ENCODE measurements at places on chromosomes 6 and 20.

GRCh38 chr6:149452037-149452939, 32.5 kb downstream of the ZC3H12D start:
- DNase-seq: no peak

DNA sequence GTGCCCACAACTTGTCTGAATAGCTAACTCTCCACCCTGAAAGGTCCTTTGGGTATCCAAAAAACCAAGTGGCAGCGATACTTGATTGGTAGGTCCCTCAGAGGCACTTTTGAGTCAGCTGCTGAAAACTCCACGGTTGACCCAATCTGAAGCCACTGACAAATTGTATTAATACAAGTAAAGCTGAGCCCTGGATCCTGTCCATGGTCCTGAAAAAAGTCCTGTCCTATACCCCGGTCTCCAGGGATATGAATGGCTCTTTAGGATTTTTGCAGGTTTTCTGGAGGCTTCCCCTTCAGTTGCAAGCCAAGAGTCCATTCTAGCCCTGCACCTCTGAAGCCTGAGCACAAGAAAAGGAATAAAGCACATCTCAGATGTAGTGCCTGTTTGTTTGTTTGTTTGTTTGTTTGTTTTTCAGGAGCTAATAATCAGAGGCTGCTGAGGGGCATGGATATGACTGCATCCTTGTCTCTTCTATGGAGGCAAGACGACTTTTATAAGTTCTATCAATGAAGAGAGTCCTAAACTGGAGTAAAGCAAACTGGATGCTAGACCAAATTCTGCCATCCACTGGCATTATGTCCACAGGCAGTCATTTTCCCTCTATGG, 1.7 kb upstream of the SLC12A5 start:
- DNase-seq: no peak

GRCh38 chr6:150922137-150922536, 56.6 kb downstream of the MTHFD1L start:
- DNase-seq: no peak

DNA sequence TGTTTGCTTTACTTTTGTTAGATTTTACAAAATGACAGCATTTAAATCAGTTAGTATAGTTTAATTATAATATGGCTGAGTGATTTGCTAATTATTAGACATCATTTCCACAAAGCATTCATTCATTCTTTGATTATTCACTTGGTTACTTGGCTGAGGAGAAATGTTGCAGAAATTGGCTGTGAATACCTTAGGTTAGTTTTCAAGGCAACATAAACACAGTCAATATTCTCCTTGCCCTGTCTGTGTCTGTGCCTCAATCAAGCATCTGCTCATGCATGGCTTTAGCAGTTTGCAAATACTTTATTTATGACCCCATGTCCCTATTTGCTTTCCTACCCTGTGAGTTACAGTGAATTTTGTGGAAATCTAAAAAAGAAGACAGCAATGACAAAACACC, 718.3 kb downstream of the EPM2A start:
- DNase-seq: no peak

GRCh38 chr6:79776076-79776475, 144.9 kb downstream of the SH3BGRL2 start:
- DNase-seq: no peak

GRCh38 chr6:133641104-133641503, 247.8 kb upstream of the TCF21 start:
- DNase-seq: no peak

DNA sequence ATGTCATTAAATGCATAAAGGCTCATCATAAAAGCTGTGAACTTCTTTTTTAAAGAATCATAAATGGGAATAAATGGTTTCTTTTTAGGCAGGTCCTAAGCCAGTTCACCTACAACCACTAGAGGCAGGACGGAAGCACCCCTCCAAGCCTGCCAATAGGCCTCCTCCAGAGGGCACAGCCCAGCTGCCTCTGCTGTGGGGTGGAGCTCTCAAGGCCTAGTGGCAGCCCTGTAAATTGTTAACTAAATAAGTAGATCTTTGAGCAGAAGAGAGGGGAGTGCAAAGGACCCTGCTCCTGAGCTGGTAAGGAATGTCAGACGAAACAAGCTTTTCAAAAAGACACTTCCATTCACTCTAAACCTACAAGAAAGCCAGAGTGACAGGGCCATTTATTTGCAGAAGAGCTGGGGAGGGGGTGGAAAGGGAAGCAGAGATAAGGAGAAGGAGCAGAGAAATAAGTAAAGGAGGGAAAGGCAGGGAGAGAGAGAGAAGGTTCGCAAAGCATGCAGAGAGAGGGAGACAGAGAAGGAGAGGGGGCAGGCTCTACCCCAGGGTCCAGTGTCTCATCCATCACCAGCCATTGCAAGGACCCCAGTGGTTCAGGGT, 18.0 kb upstream of the MAFB start:
- DNase-seq: no peak

GRCh38 chr20:34578025-34578424, 19.5 kb downstream of the MAP1LC3A start:
- DNase-seq: no peak

- DNase-seq: no peak
Observed at GRCh38 chr6:149903938-149904611, 6.2 kb upstream of the RAET1E start.

- no peak for DNase-seq
Observed at GRCh38 chr6:13030396-13030795, 297.9 kb downstream of the TBC1D7 start.

DNA sequence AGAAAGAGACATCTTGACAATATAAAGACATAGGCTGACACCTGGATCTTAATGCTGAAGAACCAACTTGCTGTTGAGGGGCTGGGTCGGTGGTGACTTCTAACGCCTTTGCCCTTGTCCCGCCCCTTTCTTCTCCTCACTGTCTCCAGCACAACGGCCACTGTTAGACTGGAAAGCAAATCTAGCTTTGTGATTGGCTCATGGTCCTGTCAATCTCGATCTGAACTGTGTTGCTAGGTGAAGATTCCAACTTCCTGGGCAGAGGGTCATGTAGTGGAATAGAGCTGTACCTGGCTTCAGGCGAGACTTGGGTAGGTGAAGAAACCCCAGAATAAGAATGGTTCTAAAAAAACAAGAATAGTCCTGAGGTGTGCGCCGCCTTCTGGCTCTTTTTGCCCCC, at the start of gene PGK2:
Gene PGK2 (minus strand): TSS at position 110 of the 400 bp plus-strand sequence. CDS start 98 bp downstream, at position 12.
- DNase-seq: no peak

- DNase-seq: no peak
Observed at GRCh38 chr6:129211626-129212025, 328.7 kb downstream of the LAMA2 start.

DNA sequence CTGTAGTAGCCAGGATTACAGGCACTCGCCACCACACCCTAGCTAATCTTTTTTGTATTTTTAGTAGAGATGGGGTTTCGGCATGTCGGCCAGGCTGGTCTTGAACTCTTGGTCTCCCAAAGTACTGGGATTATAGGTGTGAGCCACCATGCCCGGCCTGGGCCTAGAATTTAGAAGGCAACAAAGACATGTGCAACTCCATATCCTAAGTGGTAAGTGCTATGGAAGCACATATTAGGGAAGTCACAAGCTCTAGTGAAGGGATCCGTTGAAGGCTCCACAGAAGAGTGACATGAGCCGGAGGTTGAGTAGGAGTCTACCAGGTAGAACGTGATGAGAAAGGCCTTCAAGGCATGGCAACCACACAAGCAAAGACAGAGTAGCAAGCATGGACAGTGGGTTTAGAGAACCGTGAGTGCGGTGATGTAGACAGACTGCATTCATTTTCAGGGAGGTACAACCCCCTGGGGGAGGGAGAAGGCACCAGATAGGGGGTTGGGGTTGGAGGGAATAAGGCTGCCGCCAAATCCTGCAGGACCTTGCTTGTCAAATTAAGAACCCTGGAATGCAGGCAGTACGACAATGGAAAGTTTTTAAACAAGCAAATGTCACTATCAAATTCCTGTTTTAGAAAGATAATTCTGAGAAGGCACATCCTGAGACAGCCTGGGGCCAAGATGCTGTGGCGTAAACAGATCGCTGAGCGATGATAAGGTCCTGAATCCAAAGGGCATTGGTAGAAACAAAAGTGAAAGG, 50.2 kb downstream of the ARHGAP18 start:
- DNase-seq: no peak

- DNase-seq: no peak
Observed at GRCh38 chr6:112337209-112337638, 9.9 kb upstream of the RFPL4B start.

- no peak for DNase-seq
Observed at GRCh38 chr20:1467082-1467354, 369 bp upstream of the NSFL1C start.

- no peak for DNase-seq
Observed at GRCh38 chr20:55172310-55173002, 697.1 kb downstream of the DOK5 start.

DNA sequence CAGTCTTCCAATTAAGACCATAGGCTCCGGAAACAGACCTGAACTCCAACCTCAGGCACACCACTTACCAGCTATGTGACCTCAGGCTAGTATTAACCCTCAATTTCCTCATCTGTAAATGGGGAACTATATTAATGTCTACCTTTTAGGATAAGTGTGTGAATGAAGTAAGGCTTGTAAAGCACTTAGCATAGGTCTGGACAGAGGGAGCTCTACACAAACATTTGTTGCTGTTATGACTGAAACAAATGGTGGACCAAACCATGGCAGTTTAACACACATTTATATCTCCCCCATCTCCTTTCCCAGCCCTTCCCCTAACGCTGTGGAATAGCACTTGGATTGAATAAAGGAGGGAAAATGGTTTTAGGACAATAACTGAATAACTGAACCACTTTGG, 48.7 kb downstream of the TSHZ2 start:
- DNase-seq: no peak

DNA sequence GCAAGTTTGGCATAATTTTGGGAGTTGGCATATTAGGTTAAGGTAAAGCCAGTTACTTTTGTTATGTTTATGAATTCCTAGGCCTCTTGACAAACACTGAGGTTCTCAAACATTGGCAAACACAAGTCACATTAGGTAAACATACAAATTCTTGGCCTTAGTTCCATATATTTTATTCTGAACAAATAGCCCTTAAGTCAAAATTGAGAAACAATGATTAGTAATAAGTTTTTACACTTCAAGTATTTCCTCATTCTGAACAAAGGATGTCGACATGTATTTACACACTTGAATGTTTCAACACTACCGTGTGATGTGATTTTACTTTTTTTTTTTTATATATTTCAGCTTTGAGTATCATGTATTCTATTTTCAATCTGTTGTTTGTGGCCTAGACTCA, 3.8 kb upstream of the ECHDC1 start:
- no peak for DNase-seq

GRCh38 chr20:57231161-57231560, 35.3 kb downstream of the BMP7 start:
- no peak for DNase-seq

DNA sequence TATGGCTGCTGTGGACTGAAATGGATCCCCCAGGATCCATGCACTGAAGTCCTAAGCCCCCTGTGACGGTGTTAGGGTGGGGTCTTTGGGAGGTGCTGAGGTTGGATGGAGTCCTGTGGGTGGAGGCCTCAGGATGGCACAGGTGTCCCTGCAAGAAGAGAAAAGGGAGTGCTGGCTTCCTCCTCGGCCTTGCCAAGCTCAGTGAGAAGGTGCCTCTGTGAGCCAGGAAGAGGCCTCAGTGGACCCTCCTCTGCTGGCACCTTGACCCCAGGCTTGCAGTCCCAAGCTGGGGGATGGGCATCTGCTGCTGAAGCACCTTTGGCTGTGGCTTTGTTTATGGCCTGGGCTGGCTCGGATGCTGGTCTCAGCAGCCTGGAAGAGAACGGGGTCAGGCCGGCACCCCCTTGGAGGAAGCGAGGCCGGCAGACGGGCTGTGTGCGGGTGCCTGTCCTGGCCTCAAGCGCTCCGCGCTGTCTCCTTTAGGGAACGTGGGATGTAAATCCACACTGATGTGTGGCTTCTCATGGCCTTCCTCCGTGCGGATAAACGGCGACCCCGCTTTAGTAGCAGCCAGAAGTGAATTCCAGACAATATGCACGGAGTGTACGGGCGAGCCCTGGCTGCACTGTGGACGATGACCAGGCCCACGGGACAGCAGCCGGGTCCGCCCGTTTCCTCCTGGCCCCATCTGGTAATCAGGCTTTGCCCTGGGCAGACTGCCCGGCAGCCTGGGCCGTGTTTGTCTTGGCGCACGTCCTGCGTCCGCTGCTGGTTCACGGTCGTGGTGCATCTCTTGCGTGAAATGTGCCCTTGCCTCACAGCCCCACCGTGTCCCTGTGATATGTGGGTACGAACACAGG, 182.6 kb downstream of the ERMARD start:
- no peak for DNase-seq

- no peak for DNase-seq
Observed at GRCh38 chr20:51553897-51554486, 11.5 kb upstream of the NFATC2 start.

GRCh38 chr20:13430346-13431002, 208.3 kb downstream of the TASP1 start:
- DNase-seq: no peak

GRCh38 chr20:37749218-37749617, 55.4 kb downstream of the CTNNBL1 start:
- no peak for DNase-seq

DNA sequence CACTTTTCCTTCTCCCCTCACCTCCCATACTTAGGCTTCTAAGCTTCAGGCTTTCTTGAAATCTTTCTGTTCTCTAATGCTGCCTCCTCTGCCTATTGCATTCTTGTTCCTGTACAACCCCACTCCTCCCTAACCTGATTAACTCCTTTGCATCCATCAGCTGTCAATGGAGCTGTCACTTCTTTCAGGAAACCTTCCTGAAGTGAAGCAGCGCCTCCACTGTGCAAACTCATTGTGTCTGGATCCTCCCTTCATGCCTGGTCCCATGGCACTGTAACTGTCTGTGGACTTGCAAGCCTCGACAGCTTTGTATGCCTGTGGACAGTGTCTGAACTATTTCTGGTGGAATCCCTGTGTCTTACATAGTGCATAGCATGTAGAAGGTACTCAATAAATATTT, 185.0 kb downstream of the HS3ST5 start:
- no peak for DNase-seq

GRCh38 chr6:80339421-80339820, 232.9 kb downstream of the BCKDHB start:
- DNase-seq: no peak

DNA sequence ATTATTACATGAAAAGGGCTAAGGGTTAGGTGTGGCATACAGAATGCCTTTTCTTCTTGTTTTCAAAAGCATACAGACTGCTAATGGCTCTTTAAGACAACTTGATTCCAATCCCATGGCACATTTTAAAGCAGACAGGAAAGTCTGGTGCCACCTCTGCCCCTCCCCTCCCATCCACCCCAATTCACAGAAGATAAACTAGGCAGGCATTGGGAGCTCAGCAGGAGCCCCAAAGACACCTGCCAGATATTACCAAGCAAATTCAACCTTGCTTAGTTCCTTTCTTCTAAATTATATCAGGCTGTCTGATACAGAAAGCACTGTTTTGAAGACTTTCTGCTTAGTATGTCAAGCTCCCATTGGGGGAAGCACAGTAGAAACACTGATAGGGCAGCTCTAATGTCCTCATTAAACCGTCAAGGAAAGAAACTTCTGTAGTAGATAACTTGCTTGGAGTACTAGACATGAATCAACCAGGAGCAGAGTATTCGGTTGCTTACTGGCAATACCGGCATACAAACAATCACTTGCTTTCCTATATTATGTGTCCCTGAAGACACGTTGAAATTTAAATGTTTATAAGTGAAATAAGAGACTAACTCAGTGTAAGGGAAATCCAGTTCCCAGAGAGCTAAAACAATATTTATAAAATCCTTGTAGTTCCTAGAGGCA, 13.0 kb downstream of the SESN1 start:
- no peak for DNase-seq

- no peak for DNase-seq
Observed at GRCh38 chr20:17933121-17933520, 35.5 kb downstream of the SNX5 start.
